ENCODE measurements at places on chromosomes 4 and X.

DNA sequence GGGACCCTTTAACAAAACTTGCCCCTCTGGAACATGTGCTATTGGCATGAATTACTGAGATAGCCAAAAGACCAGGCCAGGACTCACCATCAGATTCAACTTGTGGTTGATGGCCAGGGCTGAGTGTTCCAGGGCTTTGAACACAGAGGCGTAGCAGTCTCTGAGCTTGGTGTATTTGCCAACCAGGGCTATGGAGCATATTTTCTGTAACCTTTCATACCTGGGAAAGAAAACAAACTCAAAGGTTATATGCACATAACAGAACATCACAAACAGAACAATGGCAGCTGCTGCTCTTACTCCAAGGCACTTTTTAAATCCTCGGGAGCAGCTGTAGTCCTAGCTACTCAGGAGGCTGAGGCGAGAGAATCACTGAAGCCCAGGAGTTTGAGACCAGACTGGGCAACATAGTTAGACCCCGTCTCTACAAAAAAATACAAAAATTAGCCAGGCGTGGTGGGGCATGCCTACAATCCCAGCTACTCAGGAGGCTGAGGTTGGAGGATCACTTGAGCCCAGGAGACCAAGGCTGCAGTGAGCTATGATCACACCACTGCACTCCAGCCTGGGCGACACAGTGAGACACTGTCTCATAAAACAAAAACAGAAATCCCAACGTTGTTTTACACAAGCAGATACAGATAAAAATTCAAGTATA lies 29.3 kb downstream of the CTPS2 start:
- no peak for DNase-seq

DNA sequence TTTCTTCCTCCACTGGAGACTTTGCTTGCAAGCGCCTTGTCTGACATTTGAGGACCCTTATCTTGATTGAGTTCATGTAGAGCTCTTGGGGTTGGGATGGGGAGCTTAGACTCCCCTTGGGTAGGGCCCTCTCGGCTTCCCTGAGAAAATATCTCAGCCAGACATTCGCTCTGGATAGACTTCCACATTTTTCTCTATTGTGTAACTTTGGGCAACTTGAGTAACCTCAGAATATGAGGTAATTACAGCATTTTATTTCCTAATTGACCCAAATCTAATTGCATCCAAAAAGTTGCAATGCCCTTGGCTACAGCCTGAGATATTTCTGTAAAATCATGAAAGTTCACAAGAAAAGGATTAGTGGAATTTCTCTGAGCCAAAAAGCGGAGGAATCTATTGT lies 102.8 kb upstream of the MXRA5 start:
- no peak for DNase-seq

DNA sequence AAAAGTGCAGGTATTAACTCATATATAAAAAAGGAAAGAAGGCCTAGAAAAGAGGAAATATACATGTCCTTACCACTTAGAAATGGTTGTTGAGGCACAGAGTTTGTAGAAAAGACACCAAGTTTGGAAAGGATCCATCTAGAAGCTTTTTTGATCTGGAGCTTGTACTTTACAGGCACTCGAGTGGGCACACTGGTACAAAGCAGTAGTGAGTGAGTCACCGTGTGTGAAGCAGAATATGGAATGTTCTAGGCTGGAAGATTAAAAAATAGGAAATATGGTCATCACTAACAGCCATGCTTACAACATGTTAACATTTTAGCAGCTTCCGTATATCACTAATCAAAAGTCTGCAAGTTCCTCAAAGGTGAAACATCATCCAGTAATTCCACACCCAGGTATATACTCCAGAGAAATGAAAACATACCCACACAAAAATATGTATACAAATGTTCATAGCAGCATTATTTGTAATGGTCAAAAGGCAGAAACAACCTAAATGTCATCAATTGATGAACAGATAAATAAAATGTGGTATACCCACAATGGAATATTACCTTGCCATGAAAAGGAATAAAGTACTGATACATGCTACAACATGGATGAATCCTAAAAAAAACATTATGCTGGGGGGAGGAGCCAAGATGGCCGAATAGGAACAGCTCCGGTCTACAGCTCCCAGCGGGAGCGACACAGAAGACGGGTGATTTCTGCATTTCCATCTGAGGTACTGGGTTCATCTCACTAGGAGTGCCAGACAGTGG lies 69.5 kb downstream of the FRYL start:
- DNase-seq = no peak

GRCh38 chr4:75699299-75699698 lies 25.1 kb upstream of the USO1 start:
- no peak for DNase-seq

GRCh38 chr4:69731241-69731640 lies 29.2 kb downstream of the SULT1B1 start:
- DNase-seq = no peak

DNA sequence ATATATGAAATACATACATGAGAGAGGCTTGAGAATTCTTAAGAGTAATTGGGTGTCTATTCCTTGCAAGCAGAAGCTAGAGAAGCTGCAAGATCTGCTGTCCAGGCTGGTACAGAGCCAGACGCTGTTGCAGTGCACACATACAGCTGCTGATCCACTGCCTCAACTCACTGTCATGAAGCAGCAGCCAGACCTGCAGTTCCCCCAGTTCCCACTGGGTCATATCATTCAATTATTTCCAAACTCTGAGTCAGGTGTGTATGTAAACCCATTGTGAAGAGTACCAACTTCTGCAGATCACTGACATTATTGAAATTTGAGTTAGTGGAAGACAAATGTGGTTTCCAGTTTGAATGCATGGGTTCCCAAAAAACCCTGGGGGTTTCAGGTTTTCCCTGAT lies 1212.8 kb upstream of the ADGRL3 start:
- DNase-seq = no peak

GRCh38 chrX:127317159-127317558 lies 497.6 kb downstream of the PRR32 start:
- no peak for DNase-seq

GRCh38 chr4:40833212-40833611 lies 83.5 kb downstream of the NSUN7 start:
- no peak for DNase-seq
